ENCODE measurements at places on chromosomes 6 and 20.

DNA sequence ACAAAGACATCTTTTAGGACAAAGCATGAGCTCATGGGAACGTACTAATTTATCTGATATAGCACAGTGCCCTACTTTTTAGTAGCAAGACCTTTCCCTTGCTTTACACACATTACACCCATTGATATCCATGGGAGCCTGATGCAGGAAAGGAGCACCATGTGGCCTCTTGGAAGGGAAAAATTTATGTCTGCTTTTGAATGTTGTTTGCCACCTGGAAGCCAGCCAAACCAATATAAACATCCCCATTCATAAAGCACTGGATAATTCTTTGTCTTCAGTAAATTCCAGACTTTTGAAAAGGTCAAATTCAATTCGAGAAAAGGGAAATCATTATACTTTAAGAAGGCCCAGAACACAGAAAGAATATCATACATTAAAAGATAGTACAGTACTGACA is 152.3 kb upstream of the BEND6 start:
- no peak for DNase-seq

GRCh38 chr20:10541668-10542411 is 106.7 kb downstream of the SLX4IP start:
- DNase-seq: no peak

DNA sequence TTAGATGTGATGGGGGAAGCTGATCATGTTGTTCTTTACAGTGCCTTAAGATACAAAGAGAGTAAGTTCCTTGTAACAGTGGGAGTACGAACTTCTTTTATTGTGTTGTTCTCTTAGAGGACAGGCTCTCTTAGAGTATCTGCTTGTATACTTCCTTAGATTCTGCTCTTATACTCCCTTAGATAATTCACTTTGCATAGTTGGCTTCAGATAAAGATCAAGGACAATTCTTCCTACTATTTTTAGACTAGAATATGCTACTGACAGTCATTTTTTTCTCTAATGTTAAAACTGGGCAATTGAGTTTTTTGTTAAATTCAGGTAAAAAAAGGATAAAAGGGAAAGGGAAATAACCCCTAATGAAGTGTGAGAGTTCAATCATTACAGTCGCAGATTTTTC is 138.7 kb downstream of the MYB start:
- DNase-seq: no peak

DNA sequence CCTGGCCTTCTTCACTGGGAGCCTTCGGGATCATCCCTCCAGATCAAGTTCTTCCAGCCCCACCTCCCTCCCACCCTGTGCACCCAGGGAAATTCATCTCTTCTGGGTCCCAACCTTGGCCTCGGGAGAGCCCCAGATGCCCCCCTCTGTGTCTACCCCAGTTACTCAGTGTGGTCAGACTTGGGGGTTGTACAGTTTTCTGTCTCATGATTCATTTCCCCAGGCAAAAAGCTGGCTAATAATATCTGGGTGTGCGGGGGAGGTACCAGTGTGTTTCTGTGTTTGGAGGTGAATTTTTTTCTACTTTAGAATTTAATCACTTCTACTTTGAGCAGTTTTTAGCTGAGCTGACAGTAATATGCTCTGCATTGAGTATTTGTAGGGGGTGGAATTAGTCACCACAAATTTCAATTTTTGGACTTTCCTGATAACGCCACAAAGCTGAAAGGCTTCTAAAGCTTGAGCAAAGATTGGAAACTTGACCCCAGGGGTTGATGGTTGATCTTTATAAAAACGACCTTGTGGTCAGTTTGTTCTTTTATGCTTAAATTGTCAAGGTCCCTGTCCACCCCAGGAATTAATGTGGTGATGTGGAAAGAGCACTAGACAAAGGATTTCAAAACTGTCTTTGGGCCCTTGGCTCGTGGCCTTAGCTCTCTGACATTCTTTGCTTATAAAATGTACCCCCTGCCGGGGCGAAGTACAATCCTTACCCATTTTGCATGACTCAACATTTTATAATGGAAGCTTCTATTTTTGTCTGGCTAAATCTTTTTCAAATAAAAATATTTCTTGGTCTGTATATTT is 284.7 kb upstream of the TAB2 start:
- DNase-seq: no peak

GRCh38 chr6:106106276-106107042 is 20.3 kb downstream of the PRDM1 start:
- no peak for DNase-seq

DNA sequence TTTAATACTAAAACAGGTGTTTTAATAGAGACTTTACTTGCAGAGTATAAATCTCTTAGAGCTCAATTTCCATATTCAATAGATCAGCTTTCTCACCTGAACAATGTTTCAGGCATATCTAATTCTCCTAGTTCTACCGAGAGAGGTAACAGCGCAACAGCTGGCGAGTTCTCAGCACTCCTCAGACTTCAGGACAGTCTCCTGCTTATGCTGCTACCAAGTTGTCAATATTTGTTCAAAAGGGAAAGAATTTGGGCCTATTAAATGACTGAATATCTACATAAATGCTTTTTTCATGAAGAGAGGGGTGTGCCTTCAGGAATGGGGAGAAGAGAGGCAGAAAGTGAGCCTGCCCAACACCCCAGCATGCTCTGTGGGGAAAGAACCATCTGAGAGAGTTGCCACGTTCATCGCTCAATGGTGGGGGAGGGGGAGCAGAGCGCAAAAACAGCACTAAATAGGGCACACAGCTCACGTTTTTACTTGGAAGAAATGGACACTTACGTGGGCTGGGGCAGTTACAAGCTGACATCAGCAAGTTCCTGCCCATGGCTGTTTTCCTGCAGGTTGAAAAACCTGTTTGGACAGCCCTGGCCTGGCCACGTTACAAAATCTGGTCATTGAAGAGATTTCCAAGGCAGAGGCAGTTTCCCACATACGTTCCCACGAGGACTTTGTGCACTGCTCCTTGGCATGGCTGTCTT is 38.0 kb downstream of the EZR start:
- DNase-seq: no peak

DNA sequence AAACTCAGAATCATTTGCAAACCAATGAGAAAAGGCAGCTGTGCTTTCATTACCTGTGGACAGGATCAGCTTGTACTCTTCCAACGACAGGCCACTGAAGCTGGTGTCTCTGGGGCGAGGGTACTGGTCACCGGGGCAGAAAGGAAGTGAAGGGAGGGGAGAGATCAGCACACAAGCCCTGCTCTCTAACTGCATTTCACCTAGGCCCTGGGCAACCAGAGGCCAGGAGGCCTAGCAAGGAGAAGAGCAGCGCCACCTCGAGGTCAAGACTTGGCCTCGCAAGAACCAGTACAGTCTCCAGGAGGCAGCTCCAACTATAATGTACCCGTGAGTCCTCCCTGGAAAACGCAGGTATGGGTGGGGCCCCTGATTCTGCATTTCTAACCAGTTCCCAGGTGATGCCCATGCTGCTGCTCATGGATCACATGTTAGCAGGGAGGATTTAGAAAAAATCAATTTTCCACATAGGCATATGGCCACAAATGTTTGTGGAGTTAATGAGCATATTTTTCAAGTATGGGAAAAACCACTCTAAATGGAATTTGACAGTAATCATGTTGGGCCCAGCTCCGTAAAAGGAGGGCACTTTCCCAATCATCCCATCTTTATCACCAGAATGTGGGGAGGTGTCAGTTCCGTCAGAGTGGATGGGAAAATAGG is 11.0 kb downstream of the UQCC2 start:
- DNase-seq: peak; percentile 51

DNA sequence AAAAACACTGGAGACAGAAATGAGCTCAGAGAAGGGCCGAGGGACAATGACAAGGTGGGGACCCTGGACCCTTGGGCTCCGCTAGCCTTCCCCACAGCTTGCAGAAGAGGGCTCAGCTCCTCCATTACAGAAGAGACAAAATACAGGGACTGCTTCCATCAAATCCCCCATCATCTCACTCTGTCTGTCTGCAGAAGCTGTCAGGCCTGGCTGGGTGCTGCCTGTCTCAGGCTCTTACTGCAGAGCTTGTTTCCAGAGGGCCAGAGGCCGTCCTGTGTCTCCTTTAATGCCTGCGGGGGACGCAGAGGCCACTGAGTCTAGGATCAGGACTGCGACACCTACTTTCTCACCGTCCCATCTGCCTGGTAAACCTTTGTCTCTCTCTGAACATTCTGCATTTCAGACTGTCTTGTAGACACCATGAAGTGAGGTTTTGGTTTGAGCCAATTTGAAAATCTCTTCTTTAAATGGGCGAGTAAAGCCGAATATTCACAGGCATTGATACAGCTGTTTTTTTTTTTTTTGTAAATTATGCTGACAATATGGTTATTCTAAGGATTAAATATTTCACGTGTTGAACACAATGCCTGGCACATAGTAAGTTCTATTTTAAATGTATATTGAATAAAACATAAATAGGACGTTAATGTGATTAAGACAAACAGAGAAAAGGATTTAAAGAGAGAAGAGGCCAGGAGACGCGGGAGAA is 28.3 kb downstream of the RNASET2 start:
- DNase-seq: no peak

DNA sequence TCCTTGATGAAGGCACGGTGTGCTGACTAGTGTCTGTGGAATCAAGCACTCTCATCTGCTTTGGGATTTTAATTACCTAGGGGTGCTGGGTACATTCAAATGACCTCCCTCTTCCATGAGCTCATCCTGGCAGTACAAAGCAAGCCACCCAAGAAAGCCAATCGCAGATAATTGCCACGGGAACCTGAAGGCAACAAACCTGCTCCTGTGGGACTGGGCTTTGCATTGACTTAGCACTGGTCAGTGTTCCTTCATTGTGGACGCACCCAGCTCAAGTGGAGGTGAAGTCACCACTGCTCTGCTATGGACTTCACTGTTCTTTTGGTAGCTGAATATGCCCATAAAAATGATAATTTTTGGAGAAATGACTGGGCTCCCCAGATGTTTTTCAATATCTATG is 261.6 kb upstream of the FERMT1 start:
- no peak for DNase-seq

GRCh38 chr20:51936377-51936776 is 134.1 kb upstream of the SALL4 start:
- DNase-seq: no peak

- DNase-seq: no peak
Observed at GRCh38 chr20:17559338-17559737, 10.5 kb upstream of the DSTN start.

DNA sequence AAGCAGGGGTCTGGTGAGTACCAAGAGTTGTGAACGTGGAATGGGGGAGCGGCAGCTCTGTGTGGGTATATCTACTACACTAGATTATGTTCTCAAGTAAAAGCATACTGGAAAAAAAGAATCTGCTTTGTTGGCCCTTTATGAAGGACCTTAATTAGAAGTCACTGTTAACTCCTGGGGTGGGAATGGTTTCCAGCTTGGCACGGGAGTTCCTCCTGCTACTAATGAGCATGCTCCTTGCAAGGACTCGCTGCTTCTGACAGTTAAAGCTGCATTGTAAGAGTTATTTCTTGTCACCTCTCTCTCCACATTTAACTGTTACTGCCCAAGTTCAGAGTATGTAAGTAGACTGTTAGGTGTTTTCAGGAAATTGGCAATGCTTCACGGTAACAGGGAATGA is 292.7 kb downstream of the ZFAND3 start:
- DNase-seq: no peak

DNA sequence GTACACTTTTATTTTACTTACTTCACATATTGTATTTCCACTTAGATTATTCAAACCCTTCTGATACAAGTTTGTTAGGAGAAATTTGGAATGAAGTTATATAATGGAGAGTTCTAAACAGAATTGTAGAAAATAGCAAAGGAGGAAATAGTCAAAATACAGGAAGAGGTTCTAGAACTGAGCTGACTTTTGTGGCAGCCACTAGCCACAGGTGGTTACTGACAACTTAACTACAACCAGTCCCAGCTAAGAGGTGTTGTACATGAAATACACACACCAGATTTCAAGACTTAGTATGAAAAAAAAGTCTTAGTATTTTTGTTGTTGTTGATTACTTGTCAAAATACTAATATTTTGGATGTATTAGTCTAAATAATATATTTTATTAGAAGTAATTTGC is 727.4 kb upstream of the CITED2 start:
- DNase-seq: no peak

GRCh38 chr20:49706630-49707091 is 7.0 kb downstream of the B4GALT5 start:
- DNase-seq: no peak

DNA sequence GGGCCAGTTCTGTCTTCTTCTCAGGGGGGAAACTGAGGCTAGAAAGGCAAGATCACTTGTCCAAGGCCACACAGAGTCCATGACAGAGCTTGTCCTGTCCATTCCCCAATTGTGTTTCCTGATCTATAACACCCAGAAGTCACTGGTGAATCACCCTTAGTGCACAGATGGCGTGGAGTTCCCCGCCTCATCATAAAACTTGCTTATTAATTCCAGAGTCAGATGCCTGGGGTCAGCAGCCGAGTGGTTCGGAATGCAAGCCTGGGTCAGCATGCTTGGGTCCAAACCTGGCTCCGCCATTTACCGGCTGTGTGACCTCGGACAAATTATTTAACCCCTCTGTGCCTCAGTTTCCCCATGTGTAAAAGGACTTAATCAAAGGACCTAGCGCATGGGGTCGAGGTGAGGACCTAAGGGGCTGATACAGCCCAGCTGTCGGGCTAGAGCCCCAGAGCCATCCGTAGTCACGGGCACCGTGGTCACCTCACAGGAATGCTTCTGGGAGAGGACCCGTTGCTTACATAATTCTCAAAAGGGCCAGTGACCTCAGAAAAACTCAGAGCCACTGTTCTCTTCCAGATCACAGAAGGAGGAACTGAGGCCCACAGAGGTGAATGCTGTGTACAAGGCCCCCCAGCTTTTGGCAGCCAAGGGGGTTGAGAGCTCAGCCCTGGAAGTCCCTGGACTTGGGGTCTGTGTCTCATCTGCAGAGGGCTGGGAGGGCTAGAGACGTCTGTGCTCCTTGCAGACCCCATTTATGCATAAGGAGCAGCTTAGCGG is 1.4 kb upstream of the ZBP1 start:
- no peak for DNase-seq
